ENCODE measurements at places on chromosomes 7 and 10.
A peak's percentile ranks its signal among the peaks of the same experiment; 100 is the strongest.

- H3K27ac ChIP-seq = no peak overlapping the region
- H3K27me3 ChIP-seq = no peaks in the 10 kb centered on the region
- H3K4me3 ChIP-seq = no peak overlapping the region
- no peaks in the 10 kb centered on the region for H3K4me1 ChIP-seq
Observed at GRCh38 chr10:75999515-76000209, 568.2 kb downstream of the LRMDA start.

GRCh38 chr7:70481570-70482123 lies 650.3 kb upstream of the GALNT17 start:
- H3K4me1 ChIP-seq = no peaks in the 10 kb centered on the region
- DNase-seq = no peak
- H3K36me3 ChIP-seq = no peaks in the 10 kb centered on the region
- H3K4me3 ChIP-seq = no peak overlapping the region
- no peak overlapping the region for H3K27ac ChIP-seq

DNA sequence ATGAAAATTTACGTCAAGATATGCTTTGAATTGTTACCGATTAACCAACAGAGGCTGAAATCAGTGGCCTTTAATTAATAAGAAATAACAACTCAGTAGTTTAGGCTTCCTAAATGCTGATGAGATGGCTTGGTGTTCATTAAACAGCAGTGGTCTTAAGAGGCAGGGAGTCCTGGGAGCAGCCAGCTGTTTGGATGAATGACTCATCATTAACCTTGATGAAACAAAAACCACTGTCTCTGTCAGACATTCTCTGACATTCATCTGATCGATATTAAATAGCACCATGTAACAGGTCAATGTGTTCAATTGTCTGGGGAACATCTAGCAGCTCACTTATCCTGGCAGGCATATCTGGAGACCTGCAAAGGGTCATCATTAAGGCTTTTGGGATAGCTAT lies 234.2 kb upstream of the LRRN3 start:
- no peak overlapping the region for H3K4me3 ChIP-seq
- no peaks in the 10 kb centered on the region for H3K4me1 ChIP-seq
- H3K27me3 ChIP-seq = no peaks in the 10 kb centered on the region
- DNase-seq = no peak
- peaks cover 4% of the 10 kb centered on the region for H3K36me3 ChIP-seq

DNA sequence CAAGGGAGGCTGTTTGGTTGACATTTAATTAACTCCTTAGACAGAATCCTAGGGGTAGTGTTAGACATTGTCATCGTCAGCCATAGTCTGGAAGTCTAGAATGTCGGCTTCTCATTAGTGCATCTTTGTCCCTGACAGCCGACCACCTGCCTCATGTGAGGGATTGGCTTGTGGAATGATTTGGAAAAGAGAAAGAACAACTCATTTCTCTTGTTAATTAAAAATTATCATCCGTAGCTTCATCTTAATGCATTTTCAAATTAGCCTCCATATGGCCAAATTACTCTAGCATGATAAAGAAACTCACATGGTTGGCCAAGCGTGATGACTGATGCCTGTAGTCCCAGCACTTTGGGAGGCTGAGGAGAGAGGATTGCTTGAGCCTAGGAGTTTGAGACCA lies 97.7 kb upstream of the PARD3 start:
- no peaks in the 10 kb centered on the region for H3K27me3 ChIP-seq
- H3K27ac ChIP-seq = no peak overlapping the region
- DNase-seq = no peak
- H3K36me3 ChIP-seq = no peaks in the 10 kb centered on the region

DNA sequence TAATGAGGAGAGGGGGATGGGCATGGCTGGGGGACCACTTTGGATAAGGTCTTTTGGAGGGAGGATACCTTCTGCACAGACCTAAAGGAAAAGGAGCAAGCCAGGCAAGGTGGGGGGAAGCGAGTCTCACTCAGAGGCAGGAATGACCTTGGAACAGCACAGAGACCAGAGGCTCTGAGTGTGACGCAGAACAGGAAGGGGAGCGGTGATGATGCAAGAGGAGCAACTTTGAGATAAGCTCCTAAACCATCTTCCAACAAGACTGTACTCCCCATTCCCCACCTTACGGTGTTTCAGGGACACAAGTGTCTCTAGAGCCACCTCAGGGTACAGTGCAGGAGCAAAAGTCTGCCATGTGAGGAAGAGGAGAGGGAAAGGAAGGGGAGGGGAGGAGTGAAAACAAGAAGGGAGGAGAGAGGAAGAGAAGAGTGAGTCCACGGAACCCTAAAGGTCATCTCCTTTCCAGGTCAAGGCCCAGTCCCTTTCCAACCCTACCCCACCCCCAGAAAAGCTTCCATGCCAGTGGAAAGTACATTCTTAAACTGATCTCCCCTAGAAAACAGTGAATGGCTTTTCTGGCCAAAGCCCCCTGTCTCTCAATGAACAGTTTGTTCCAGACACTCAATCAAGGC lies 54.1 kb downstream of the JAZF1 start:
- DNase-seq = no peak
- H3K4me3 ChIP-seq = no peak overlapping the region
- H3K36me3 ChIP-seq = no peaks in the 10 kb centered on the region

GRCh38 chr7:16420329-16420648 lies 1.0 kb downstream of the CRPPA start:
- DNase-seq = no peak
- peaks cover 15% of the 10 kb centered on the region for H3K4me1 ChIP-seq
- no peaks in the 10 kb centered on the region for H3K27me3 ChIP-seq
- peak overlapping the region; percentile 97 for H3K27ac ChIP-seq
- H3K4me3 ChIP-seq = peak overlapping the region; percentile 90
- peaks cover 6% of the 10 kb centered on the region for H3K36me3 ChIP-seq

GRCh38 chr7:44727158-44727936 lies 21.3 kb upstream of the ZMIZ2 start:
- H3K36me3 ChIP-seq = no peaks in the 10 kb centered on the region
- peaks cover 5% of the 10 kb centered on the region for H3K4me1 ChIP-seq
- no peak for DNase-seq
- H3K4me3 ChIP-seq = no peak overlapping the region
- H3K27ac ChIP-seq = no peak overlapping the region
- peaks cover 4% of the 10 kb centered on the region for H3K27me3 ChIP-seq

DNA sequence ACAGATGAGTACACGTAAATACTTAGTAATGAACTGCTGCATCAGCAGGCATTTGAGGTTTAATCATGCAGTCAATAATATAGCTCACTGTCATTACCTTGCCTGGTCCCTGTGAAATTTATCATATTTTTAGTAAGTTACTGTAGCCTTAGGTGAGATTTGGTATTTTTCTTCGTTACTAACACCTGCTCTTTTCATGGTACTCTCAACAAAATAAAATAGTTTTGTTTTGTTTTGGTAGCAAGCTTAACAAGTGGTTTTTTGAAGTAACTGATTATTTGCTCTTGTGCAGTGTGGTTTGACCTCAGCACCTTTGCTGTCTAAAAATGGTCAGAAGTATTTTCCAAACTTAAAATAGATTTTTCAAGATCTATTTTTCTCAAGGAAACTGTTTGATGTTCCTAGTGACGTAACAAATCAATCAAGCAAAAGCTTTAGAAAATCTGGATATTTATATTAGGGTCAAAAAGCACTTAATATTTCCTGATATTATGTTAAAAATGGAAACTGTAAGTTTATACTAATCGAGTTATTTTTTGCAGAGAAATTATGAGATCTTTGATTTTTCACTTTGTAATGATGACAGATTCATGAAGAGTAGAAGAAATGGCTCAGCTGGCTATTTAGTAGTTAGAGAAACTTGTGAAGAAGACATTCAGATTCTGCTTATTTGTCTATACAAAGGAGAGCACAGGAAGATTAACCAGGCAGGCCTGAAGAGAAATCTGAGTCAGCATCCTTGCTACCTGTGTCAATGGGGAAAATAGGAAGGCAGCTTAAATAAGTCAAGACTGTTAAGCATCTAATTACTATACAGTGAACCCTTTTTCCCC lies 21.0 kb upstream of the RPA3 start:
- H3K4me1 ChIP-seq = peaks cover 8% of the 10 kb centered on the region
- H3K4me3 ChIP-seq = no peak overlapping the region
- no peaks in the 10 kb centered on the region for H3K27me3 ChIP-seq
- no peak for DNase-seq
- H3K27ac ChIP-seq = no peak overlapping the region

DNA sequence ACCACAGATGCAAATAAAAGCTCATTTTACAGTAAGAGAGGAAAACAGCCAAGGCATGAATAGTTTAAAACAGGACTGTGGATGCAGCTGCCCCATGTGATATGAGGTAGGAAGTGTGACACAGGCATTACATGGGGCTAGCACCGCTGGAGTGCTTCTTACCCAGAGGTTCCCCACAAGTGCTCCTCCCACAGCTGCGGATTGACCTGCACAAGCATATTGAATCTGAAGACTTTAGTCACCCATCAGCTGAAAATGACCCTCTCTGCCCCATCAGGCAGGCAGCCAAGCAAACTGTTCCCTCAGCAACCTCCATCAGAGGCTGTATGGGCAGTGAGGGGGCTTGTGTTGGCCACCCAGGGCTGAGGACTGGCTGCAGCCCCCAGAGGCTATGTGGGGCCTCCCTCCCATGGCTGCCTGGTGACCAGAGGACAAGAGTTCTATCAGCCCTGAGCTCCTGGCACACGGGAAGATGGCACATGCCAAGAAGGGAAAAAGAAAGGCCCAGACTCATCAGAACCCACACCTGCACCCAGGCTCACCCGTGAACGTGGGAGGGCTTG lies 98.7 kb downstream of the TCERG1L start:
- no peaks in the 10 kb centered on the region for H3K4me1 ChIP-seq
- no peak for DNase-seq
- H3K27ac ChIP-seq = no peak overlapping the region

DNA sequence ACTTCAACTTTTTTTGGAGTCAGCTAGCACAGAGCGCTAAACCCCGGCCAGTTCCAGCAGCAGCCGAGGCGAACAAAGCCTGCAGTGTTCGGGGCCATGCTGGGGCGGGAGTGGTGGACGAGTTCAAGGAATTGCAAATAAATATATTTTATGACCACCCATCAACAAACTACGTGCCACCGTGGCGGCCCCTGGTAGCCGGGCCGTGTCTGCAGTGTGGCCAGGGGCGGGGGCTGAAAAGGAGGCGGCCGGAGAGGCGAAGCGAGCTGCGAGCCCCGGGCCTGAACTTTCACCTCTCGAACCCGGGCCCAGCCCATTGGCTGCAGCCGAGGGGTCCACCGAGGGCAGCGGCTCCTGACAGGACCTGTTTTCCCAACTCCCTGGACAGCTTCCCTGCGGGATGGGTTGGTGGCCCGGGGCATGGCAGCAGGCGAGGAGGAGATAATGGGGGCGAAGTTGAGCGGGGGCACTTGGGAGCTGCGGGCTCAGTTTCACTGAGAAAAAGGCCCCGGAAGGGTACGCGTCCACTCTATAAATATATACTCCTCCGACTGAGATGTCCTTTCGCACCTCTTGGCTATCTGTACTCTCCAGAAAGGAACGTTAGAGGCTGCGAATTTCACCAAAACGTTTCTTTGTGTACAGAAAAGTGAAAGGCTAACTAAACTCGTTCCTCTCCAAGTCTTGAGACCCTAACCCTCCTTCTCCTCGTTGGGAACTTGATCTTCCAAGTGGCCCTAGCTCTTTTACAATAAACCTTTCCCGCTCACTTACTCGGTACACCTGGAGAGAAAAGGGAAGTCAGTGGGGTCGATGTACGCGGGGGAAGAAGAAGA lies 164.6 kb upstream of the PPP1R3A start:
- no peak for DNase-seq
- peak overlapping the region; percentile 40 for H3K4me3 ChIP-seq
- H3K27me3 ChIP-seq = peaks cover 80% of the 10 kb centered on the region
- H3K27ac ChIP-seq = no peak overlapping the region
- peaks cover 2% of the 10 kb centered on the region for H3K36me3 ChIP-seq

- no peak for DNase-seq
- H3K4me3 ChIP-seq = no peak overlapping the region
- peaks cover 2% of the 10 kb centered on the region for H3K36me3 ChIP-seq
- H3K4me1 ChIP-seq = peaks cover 13% of the 10 kb centered on the region
Observed at GRCh38 chr7:23462846-23463245, 7.4 kb downstream of the IGF2BP3 start.

DNA sequence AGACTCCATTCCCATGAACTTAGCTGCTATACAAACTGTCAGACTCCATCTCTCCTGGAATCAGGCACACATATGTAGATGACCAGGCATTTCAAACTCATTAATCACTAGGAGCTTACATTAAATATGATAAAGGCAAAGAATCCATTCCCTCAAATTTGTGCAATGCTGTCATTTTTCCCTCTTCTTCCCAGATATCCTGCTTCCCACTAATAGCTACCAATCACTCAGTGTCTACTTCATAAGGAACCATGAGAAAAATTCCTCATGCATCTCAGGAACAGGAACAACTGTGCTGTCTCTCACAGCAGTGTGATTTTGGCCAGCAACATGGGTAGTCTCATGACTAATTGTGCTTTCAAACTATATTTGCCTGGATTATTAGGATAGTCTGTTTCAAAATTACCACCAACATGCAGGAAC lies 133.9 kb downstream of the DKK1 start:
- no peak overlapping the region for H3K27ac ChIP-seq
- H3K36me3 ChIP-seq = no peaks in the 10 kb centered on the region
- no peak overlapping the region for H3K4me3 ChIP-seq
- no peaks in the 10 kb centered on the region for H3K27me3 ChIP-seq

DNA sequence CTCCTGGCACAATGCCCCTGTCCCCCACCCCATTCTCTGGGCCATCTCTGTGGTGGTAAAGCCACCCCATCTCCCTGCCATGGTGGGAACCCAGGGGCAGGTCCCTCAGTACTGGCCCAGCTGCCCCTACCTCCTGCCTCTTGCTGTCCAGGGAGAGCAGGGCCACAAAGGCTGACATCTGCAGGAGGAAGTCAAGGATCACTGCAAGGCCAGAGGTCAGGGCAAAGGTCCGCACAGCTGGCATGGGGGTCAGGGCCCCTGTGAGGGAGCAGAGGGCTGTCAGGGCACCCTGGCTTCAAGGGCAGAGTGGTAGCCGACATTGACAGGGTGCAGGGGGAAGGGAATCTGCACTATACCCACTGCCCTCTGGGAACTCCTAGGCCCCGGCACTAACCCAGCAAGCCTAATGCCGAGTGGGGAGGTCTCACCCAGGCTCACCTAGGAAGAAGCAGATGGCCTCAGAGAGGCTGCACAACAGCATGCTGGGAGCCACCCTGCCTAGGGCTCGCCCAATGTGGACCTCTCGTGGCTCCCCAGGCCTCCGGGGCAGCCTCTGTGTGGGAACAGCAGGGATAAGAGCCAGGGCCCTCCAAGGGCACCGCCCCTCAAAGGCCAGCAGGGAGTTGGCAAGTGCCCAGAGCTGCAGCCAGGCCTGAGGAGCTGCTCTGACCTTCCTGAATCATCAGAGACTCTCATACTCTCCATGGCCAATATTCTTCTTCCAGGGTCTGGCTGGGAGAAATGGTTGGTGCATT lies 7.7 kb downstream of the NPC1L1 start:
- no peak overlapping the region for H3K27ac ChIP-seq
- H3K27me3 ChIP-seq = peaks cover under 1% of the 10 kb centered on the region
- H3K36me3 ChIP-seq = no peaks in the 10 kb centered on the region
- no peak overlapping the region for H3K4me3 ChIP-seq

Measured in activated naive CD8-positive, alpha-beta T cell treated with anti-CD3 and anti-CD28 coated beads, Interleukin-2, amount 10 ng/mL, durations not matched to agents 7 days and 5 days (primary cell).